ENCODE measurements at places on chromosomes 7 and 10. TPM values are rescaled to one million over a fixed set of nuclear protein-coding genes. Genes with fewer than 3 reads are reported as not detected.

- DNase-seq, result no peak
Observed at GRCh38 chr7:3356173-3356572, 55.1 kb downstream of the SDK1 start.

- no peak for DNase-seq
Observed at GRCh38 chr10:121608469-121609190, 10.4 kb upstream of the FGFR2 start.

DNA sequence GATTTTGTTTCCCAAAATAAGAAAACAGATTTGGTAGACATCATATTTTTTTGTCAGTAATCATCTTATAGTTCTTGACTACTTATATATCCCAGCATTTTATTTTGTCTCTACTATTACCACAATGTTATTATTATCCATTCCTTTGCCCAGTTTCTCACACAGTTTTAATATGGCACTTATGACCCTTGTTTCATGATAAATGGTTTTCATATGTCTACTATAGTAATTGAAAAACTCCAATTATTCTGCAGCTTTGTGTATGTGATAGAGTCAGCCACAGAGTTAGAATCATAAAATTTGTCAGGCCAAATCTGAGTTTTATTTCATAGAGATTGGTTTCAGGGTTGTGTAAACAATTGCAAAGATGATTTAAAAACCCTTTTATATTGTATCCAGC, 203.9 kb downstream of the MALRD1 start:
- no peak for DNase-seq

DNA sequence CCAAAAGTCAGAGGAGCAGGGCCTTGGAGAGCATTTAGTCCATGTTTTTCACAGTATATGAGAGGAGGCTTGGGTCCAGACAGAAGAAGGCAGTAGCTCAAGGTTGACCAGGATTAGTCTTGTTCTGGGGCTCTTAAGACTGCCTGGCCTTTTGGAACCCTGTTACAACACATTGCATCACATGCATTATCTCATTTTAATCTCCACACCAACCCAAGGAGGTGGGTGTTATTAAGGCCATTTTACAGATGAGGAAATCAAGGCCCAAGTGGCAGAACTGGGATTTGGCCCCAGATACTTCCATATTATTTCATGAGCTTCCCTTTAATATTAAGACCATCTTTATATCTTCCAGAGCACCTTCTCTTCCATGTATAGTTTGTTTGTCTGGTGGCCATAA, 38.8 kb downstream of the RPS24 start:
- DNase-seq, result no peak

DNA sequence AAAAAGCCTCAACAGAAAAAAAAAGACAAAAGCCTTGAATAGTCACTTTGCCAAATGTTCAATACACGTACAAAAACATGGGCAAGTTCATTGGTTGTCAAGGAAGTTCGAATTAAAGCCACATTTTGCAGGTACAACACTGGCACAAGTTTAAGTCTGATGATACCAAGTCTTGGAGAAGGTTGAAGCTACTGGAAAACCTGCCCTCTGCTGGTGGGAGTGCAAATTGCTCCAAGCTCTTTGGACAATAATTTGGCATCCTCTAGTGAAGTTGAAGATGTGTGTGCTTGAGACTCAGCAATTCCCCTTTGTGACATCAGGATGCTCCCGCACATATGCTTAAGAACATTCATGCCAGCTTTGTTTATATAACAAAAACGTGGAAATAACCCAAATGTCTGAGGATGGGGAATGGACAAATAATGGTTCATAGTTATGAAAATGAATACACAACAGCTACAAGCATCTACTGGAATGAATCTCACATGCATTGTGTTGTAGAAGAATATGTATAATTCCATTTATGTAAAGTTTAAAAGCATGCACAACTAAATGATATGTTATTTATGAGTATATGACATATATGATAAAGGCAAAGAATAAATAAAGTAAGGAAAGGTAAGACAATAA, 120.0 kb upstream of the PLPP4 start:
- DNase-seq, result peak; percentile 56

GRCh38 chr7:147300293-147300692, 1183.7 kb downstream of the CNTNAP2 start:
- no peak for DNase-seq

DNA sequence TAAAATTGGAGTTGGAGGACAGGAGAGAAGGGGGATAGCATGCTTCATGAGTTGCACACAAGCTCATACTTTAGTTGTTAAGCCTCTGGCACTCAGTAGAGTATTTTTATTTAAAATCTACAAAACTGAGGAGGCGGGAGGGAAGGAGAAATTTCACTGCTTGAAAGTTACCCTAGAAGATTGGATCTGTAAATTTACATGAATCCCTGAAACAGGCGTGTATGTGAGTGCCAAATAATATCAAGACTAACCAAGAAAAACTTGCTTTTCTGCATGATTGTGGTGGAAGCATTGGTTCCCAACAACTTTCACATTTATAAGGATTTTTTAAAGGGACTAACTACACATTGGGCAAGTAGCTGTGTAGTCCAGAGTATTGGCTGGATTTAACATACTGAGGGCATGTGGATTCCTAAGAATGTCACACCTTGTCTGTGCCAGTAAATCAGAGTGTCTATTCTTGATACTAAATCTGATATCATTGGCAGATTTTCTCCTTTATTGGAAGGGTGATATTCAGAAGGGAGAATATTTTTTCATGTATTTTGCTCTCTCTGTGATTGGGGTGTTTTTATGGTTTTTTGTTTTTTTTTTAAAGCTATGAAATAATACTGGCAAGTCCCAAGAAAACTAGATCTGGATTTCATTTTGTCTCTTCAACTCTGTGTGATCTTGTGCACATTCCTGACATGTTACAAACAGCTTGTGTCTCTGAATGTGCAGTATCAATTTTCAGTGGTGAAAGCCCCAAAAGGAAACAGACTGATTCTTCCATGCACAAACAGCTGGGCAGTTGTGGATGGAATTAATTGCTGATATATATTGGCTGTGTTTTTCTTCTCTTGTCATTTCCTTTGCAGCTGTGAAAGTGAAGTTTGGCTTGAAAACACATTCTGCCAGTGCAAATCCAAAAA, 67.2 kb downstream of the ADD3 start:
- DNase-seq, result no peak

- DNase-seq, result peak; percentile 48
Observed at GRCh38 chr7:74174606-74175082, 488 bp downstream of the EIF4H start.

DNA sequence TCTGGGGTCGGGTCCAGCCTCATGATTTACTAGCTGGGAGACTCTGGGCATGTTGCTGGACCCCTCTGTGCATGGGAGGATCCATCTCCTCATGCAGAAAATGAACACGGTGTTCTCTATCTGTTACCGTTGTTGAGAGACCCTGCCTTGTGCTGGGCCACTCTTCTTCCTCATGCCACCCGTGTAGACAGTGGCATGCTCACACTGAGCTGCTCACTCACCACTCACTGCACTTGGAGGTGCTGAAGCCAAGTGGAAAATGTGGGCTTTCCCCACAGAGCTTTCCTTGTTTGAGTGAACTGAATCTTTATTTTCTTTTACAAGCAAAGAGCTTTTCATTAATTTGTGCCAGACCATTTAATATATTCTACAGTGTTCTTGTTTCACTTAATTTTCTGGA, 77.5 kb upstream of the GDF10 start:
- no peak for DNase-seq

GRCh38 chr7:157009170-157009777, 1.2 kb downstream of the MNX1 start:
- no peak for DNase-seq

DNA sequence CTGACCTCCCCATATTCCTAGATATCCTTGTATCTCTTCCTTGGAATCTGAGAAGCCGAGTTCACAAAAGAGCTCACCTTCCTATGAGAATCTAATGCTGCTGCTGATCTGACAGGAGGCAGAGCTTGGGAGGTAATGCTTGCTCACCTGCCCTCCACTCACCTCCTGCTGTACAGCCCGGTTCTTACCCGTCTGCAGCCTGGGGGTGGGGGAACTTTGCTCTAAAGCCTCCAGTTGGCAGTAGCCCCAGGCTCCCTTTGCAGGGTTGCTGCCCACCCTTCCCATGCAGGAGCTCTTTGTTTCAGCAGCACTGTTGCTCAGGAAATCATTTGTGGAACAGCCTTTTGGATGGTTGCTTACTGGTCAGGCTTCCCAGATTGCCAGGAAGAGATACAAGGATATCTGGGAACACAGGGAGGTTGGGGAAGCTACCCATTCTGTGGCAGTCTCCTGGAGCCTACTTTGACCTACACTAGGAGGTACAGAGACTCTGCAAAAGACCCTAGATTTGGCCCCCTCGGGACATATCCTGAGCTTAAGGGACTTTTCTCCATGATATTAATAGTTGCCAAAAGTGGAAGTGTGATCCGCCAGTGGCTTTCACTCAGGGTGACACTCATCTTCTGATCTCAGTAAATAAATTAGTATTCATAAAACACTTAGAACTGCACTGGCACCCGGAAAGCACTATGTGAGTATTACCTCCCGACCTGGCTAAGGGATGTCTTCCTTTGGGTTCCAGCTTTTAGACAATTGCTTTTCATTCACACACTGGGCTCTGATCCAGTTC, 363.7 kb upstream of the PODXL start:
- no peak for DNase-seq

DNA sequence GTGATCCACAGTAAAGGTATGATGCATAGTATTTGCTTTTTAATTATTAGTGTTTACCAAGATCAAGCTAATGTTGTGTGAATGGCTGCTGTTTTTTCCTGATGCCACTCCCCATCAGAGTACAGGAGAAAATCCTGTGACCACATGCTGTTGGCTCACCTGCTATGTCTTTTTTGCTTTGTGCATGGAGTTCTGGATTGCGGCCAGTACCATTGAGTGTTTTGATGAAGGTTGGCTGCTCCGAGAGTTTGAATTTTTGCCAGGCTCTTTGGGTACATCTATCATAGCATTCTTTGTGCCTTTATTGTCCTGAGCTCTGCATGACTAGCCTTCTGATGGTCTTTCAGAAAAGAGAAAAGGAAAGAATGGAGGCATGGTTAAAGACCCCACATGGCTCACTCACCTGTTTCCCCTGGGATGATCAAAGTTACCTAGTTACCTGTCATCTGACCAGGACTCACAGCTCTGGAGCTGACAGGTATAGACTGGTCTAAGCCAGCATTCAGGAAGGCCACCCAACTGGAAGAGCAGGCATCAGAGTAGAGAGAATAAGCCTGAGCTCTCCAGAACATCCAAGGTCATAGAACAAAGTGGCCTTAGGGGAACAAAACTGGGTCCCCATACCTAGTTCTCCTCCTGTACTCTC, 11.8 kb upstream of the SGPL1 start:
- DNase-seq, result no peak

- DNase-seq, result no peak
Observed at GRCh38 chr10:5594271-5595049, 69.7 kb downstream of the CALML3 start.

GRCh38 chr10:30887839-30888238, 143.8 kb downstream of the ZNF438 start:
- no peak for DNase-seq

DNA sequence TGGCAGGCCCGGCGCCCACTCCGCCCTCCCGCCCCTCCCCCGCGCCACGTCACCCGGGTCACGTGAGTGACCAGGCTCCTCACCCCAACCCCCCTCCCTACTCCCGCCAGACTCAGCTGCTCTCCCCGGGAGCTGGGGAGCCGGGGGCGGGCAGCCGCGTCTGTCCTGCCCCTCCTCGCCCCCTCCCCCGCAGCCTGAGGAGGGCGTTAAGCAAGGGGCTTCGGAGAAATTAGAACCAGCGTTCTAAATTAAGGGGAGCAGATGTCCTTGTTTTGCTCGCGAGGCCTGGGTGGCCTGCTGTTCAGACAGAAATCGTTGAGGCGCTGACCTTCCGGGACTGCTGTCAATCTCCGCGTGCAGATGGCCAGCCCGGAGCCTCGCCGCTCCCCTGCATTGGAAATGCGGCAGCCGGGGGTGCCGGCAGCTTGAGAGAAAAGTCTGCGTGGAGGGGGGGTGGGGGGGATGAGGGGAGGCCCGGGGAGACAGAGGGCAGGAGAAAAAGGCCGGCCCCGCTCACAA, 102.2 kb upstream of the ZNF438 start:
- peak; percentile 86 for DNase-seq

DNA sequence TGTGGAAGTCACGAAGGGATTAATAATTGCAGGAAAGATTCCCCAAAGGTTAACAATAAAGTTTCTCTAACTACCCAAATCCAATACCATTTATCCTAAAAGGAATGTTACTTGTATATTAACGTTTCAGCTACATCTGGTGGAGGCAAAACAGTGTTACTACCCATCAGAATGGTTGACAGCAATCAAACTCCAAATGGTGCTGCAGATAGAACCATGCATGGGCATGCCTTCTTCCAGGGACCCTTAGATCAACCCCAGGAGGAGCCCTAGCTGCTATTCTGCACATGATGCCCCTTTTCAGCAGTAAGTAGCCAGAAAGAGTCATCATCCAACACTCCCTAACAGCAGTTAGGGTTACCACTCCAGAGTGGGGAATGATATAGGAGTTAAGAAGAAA, 336.3 kb downstream of the GRID1 start:
- DNase-seq, result no peak

GRCh38 chr7:69860486-69860885, 262.2 kb downstream of the AUTS2 start:
- no peak for DNase-seq

- DNase-seq, result no peak
Observed at GRCh38 chr7:23470330-23471105, at the start of gene IGF2BP3. Gene IGF2BP3 (minus strand): TSS chr7:23470491. CDS start chr7:23470110, 381 bp downstream.

DNA sequence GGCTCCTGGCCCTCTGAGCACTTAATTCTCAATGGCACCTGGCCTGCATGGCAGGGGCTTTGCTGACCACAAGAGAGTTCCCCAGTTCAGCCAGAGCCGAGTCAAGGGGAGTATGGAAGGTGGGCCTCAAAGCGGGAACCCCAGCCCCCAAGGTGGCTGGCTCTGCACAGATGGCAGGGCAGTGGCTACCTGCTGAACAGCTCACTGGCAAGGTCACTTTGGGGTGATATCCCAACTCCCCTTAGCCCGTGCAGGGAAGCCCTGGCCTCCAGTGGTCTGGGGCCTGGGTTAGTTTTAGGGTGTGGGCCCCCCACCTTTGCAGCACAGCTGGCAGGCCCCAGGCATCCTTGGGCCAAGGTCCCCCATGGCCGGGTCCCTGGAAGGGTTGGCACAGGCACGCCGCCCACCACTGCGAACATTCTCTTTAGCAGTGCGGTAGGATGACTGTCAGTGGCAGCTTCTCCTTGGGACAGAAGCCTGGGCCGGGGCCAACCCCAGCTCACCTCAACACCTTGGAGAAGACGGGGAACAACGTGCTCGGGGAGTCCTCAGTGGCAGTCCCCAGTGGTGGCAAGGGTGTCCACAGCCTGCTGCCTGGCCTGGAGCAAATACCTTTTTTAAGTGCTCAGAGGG, 36.8 kb downstream of the PPIF start:
- no peak for DNase-seq

GRCh38 chr10:66983475-66983818, 57.6 kb downstream of the LRRTM3 start:
- no peak for DNase-seq

- DNase-seq, result no peak
Observed at GRCh38 chr7:138142583-138143201, 66.4 kb downstream of the AKR1D1 start.

DOCK4 gene
- total RNA-seq, result 37.9 TPM

ZNF727 gene
- 13.5 TPM for total RNA-seq

NODAL gene
- not detected for total RNA-seq

NPFFR1 gene
- total RNA-seq, result 0.05 TPM

ITGA8 gene
- 58.6 TPM for total RNA-seq

CALN1 gene
- total RNA-seq, result not detected

BTBD16 gene
- total RNA-seq, result 51.2 TPM

IGF2BP3 gene
- total RNA-seq, result 0.78 TPM

CALHM1 gene
- not detected for total RNA-seq

MTPN gene
- total RNA-seq, result 93.8 TPM

TUBAL3 gene
- total RNA-seq, result not detected

PTF1A gene
- not detected for total RNA-seq

PTN gene
- 8.3 TPM for total RNA-seq

CPED1 gene
- 61.4 TPM for total RNA-seq

ARHGEF5 gene
- 27.3 TPM for total RNA-seq
